ENCODE measurements at places on chromosomes 5 and 9.

GRCh38 chr5:109907731-109908130, 218.0 kb downstream of the MAN2A1 start:
- no peak for DNase-seq

GRCh38 chr9:78552802-78553201, 255.9 kb downstream of the PSAT1 start:
- no peak for DNase-seq

DNA sequence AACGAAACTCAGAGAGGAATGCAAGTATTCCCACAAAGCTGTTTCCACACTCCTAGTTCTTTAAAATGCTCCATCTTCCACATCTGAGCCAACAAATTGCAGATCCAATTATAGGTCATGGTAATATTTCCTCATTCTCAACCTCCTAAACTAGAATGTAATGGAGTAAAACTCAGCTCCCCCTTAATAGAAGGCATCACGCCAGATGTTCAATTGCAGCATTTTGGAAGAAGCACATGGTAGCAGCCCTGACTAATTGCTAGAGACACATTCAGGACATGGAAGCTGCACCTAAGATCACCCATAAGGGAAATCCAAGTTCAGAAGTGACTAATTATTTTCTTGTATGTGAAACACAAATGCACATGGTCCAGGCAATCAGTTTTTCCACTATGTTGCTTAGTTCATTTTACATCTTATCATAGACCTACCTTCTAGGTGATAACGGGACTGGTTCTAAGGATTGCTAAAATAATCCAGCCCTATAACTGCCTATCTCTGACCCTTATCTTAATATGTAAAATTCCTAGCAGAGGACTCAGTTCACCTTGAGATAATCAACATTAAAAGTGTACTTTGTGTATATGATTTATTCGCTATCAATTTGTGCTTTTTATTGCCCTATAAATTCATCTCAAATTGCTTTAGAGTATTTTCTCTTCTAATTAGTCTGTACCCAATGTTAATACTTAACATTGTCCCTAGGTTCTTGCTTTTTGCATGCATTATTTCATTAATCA, 75.1 kb downstream of the GABRB2 start:
- DNase-seq = no peak

- no peak for DNase-seq
Measured at GRCh38 chr5:150175536-150175935, 9.0 kb downstream of the CDX1 start.

DNA sequence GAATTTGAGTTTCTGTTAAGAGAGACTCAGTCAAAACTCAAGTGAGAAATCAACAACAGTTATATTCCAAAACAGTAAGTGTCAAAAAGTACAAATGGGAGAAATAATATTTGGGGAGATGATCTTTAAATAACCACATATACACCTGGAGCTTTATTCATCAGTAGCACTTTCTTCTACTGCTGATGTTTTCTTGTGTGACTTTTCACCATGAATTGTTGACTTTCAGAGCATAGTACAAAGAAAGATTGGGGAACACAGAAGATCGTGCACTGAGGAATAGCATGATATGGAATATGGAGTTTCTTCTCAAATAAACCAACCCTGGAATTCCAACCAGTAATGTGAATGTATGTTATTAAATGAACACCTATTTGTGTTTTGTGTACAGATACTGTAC, 130.7 kb downstream of the MLLT3 start:
- DNase-seq = no peak

- no peak for DNase-seq
Measured at GRCh38 chr5:179378441-179379271, 33.4 kb upstream of the ADAMTS2 start.
